ENCODE measurements at places on chromosomes 5 and 9.

DNA sequence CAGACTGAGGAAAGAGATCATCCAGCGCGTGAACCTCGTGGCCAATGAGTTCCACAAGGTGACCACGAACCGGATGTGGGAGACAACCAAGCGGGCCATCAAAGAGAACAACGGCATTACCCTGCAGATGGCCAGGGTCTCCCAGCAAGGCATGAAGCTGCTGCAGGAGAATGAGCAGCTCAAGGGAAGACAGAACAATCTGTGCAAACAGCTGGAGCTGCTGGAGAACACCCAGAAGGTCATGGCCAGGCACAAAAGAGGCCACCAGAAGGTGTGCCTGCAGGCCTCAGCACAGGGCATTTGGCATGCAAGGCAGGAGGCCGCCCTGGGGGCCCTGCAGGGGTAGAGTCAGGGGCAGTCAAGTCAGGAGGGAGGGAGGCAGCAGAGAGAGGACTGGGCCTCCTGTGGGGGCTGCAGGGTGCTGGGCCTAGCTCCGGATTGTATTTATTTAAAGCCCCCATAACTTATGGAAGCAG is 4.2 kb downstream of the PTRH1 start:
- DNase-seq: no peak

DNA sequence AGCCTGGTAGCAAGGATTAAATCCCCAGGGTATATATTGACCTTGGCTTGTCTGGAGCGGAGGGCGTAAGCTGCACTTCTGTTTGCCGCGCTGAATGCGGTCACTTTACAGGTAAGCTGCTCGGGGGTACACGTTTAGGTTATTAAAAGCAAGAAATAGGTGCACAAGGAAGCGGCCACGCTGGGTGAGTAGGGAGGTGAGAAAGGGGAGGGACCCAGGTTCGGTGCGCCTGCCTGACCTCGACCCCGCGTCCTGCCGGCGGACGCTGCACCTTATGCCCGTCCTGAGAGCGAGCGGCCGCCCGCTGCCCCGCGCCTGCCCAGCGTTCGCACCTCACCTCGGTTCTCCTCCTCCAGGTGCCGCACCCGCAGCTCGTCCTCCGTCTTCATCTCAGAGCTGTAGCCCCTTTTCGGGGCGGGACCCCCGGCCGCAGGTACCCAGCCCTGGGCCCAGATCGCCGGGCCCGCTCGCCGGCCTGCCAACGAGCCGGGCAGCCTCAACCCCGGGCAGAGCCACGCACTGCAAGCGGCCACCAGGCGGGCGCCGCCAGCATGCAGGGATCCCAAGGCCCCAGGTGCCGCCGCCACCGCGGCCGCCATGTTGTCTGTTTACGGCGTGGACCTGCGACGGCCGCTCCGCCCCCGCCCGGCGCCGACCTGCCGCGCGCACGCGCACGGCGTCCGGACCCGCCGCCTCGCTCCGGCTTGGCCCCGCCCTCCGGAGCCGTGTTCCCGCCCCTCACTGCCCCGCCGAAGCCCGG is at the start of gene AUH:
AUH (minus strand) TSS at position 628 of the 760 bp plus-strand sequence; CDS start at position 599, 29 bp downstream.
- peak; percentile 91 for DNase-seq

DNA sequence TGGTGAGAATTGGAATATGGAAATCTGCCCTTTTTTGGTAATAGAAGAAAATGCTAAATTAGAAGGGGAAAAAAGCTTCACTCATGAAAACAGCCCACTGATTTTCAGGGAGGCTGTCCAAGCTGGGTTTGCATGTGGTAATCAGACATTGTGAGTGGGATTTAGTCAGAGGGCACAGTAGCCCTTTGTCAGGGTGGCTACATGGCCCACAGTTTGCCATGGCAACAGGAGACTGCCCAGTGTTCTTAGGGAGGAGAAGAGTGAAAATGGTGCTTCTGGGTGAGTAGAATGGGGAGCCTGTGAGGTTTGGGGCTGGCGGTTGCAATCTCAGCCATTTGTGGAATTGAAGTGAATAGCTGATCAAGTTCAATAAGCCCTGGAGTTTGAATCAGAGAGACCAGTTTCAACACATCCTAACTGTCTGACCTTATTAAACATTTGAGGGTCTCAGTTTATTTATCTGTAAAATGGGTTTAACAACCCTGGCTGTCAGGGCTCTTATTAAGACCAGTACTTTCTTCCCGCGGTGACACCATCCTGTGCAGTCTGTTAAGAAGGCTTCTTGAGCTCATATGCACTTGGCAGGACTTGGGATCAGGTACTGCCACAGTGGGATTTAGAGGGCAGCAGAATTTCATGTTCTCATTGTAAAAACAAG is 107.6 kb upstream of the TNC start:
- DNase-seq: no peak

- no peak for DNase-seq
Observed at GRCh38 chr5:174426388-174426787, 298.0 kb upstream of the MSX2 start.

DNA sequence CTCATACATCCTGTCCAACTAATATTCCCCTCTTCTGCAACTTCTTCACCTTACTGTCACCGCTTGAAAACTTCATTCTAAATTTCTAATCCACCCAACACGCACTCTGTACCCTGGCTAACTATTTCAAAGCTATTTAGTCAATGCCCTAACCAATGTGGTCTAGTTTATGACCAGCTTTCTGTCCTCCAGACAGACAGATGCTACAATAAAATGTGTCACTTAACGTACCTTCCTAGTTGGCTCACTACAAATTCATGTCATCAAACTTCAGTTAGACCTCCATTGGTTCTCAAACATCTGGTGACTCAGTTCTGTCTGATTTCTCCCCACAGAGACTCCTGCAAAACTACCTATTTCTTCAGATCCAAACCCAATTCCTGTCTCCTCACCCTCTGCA is 57.7 kb downstream of the FAM13B start:
- DNase-seq: no peak

DNA sequence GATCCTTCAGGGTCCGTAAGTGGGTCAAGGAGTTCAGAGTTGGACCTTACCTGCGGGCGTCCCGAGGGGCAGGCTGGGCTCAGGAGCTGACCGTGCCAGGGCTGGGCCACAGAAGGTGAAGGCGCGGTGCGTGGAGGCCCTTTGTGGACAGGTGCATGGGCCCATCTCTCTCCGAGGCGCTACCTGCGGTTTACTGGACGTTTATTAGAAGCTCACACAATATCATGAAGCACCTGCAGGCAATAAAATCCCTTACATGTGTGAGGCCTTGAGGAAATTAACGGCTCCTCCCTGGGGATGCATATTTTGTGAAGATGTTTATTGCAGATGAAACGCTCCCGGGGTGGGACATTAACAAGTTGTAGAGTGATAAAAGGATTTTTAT is 79.8 kb upstream of the LMX1B start:
- no peak for DNase-seq

DNA sequence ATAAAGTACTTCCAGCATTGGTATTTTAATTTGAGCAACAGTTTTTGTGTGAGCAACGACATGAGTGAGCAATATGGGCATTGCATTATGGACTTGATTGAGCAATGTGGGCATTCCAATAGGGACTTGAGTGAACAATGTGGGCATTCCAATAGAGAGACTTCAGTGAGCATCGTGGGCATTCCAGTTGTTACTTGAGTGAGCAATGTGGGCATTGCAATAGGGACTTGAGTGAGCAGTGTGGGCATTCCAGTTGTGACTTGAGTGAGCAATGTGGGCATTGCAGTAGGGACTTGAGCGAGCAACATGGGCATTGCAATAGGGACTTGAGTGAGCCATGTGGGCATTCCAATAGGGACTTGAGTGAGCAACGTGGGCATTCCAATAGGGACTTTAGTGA is 52.2 kb downstream of the ZCCHC7 start:
- DNase-seq: no peak

GRCh38 chr9:111231801-111232580 is 98.0 kb downstream of the OR2K2 start:
- DNase-seq: no peak

DNA sequence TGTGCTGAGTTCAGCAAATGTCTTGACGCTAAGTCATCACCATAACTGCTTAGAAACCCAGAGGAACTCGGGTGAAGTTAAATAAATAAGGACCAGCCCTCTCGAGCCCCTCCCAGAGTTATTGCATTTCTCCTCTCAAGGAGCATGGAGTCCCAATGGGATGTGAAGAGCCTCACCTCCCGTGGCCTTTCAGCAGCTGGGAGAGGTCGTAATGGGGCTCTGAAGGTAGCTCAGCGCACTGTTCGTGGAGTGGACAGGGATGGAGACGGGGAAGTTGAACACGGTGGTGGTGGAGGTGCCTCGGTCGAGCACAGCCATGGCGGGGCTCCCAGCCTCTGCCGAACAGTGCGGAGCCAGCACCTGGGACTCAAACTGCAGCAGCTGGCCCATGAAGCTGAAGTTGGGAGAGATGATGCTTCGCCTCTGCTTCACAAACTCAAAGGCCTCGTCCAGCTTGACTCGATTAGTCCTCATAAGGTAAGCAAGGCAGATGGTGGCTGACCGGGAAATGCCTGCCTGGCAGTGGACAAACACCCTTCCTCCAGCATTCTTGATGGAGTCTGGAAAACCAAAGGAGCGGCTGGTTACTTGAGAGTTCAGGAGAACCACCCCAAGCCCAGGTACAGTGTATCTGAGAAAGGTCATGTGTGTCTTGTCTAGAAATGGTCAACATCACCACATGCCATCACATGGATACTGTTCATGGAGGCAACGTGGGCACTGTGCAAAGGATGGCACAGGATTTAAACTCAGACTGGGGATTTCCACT is 2.2 kb downstream of the DUSP1 start:
- DNase-seq: no peak

DNA sequence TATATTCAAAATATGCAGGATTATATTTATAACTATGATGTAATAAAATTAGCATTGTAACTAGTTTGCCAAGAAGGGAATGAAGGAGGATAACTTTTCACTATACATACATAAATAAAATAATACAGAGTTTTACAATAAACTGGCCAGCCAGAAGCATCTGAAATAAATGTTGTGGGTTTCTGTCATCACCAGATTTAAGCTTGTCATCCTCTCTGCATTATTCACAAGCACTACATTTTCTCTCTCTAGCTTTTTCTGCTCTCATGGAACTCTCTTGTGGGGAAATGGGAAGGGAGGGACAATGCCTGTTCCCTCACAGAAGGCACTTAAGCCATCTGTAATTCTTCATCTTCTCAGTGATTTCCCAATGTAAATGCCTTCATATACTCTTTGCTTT is 626.8 kb downstream of the SEMA5A start:
- DNase-seq: no peak

DNA sequence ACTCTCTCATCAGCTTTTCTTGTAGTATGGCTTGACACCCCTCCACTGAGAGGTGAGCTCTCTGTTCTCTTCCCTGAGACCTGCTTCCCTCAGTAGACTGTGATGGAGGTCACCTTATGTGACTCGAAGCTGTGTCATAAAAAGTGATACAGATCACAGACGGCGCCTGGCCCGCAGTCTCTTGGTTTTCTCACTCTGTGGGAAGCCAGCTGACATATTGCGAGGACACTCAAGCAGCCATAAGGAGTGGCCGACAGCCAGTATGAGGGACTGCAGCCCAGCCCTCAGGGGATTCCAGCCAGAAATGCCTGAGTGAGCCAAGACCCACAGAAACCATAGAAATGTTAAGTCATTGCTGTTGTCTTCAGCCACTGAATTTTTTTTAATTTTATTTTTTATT is 38.0 kb downstream of the GADD45G start:
- DNase-seq: no peak

DNA sequence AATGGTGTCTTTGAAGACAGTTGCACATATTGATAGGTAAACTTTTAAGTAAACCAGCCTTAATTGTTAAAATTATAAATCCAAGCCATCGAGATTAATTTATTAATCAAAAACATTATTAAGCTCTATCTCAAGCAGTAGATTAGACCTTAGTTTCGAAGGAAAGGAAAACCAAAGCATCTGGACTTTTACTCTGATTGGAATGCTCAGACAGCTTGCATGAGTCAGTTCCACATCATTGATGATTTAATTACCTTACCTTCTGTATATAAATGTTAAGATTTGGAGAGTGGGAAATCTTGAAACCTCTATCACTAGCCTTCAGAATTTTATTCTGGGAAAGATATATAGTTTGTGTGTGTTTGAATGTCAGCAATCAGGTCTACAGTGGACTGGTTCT is 23.9 kb downstream of the DCP2 start:
- DNase-seq: no peak

- DNase-seq: no peak
Observed at GRCh38 chr9:88596376-88596775, 61.4 kb downstream of the NXNL2 start.

DNA sequence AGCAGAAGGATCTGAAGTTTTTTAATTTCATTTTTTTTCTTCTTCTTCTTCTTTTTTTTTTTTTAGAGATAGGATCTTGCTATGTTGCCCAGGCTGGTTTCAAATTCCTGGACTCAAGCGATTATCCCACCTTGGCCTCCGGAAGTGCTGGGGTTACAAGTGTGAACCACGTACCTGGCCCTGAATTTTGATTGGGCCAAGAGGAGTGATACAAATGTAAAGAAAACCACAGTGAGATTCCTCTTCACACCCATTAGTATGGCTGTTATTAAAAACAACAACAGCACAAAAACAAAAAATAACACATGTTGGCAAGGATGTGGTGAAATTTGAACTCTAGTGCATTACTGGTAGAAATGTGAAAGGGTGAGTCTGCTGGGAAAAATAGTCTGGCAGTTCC is 79.1 kb downstream of the KLF4 start:
- no peak for DNase-seq

- no peak for DNase-seq
Observed at GRCh38 chr9:5042661-5043178, 57.6 kb downstream of the JAK2 start.

DNA sequence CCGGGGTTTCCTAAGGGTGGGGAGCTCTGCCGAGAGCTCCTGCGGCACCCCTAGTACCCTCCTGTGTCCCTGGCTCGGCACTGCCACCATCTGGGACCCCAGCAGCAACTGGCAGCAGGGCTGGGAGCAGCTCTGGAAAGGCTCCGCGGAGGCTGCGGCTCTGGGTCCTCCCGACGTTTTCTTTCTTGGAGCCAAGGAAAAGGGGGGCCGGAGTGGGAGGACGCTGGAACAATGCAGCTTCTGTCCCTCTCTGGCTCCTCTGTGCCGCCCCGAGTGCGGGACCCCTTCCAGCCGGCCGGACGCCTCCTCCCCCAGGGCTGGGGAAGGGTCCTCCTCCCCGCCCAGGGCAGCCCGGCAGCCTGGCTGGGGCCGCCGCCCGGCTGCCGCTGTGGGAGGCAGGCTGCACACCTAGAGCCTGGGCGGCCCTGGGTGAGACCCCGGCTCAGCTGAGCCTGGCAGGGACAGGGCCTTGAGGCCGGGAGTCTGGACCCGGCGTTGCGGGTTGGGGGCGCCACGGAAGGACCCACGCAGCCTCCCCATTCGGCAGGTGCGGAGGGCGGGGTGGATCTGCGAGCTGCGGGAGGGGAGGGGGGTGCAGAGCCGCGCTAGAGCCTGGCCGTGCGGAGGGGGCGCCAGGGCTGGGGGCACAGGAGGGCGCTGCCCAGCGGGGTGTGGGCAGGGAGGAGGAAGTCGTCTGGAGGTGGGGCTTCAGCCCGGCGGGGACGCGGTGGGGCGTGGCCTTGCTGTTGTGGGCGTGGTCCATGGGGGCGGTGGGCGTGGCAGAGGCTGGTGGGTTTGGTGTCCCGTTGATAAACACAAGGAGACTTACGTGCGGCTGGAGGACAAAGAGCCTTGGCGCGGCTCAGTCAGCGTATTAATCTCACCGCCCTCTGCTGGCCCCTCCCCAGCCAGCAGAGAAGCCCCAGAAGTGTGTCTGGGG is 15.1 kb downstream of the GPSM1 start:
- DNase-seq: peak; percentile 71

- no peak for DNase-seq
Observed at GRCh38 chr9:6142799-6143454, 72.7 kb upstream of the IL33 start.

Data from stimulated activated CD4-positive, alpha-beta T cell treated with anti-CD3 and anti-CD28 coated beads, Interleukin-15, amount 100 ng/mL, for 24 hours (primary cell).